ENCODE measurements at places on chromosomes 2 and 18. TPM values are rescaled to one million over a fixed set of nuclear protein-coding genes. Genes with fewer than 3 reads are reported as not detected.

The LINC00305 gene
- not detected for total RNA-seq

- peak; percentile 12 for DNase-seq
- H3K27me3 ChIP-seq = no peaks in the 10 kb centered on the region
- no peak overlapping the region for H3K4me3 ChIP-seq
- peaks cover 4% of the 10 kb centered on the region for H3K4me1 ChIP-seq
Measured at GRCh38 chr2:69514406-69514805, 77.2 kb upstream of the NFU1 start.

The GKN2 gene
- total RNA-seq = not detected

DNA sequence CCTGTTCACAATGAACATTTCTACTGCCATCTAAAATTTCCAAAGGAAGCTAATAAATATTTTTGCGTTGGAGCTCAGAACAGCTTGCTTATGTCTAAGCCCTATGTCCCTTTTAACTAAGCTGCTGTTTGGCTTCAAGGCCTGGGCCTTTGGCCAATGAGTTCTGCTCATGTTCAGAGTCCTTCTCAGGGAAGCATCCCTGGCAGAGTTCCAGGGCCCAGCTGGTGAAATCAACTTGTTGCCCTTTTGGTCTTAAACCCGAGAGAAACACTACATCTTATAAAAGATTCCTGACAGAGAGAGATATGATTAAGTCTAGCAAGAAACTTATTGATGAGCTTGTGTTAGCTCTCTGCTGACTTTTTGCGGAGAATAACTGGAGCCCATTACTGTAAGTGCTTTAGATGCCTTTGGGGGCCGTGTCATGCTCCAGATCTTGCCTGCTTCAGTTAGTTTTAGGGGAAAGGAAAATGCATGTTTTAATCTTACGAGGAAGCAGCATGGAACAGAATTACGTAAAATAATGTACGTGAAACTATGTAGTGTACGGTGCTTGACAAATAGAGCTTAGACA is 102.5 kb upstream of the NOSTRIN start:
- H3K36me3 ChIP-seq = no peaks in the 10 kb centered on the region
- H3K4me3 ChIP-seq = no peak overlapping the region
- no peak overlapping the region for H3K27ac ChIP-seq
- peak; percentile 70 for DNase-seq
- peaks cover 8% of the 10 kb centered on the region for H3K4me1 ChIP-seq
- no peaks in the 10 kb centered on the region for H3K27me3 ChIP-seq

GRCh38 chr2:196448407-196449079 is 191.0 kb upstream of the CCDC150 start:
- no peak overlapping the region for H3K4me3 ChIP-seq
- no peak for DNase-seq
- H3K4me1 ChIP-seq = no peaks in the 10 kb centered on the region
- H3K36me3 ChIP-seq = no peaks in the 10 kb centered on the region
- no peaks in the 10 kb centered on the region for H3K27me3 ChIP-seq

- no peaks in the 10 kb centered on the region for H3K36me3 ChIP-seq
- peaks cover 6% of the 10 kb centered on the region for H3K4me1 ChIP-seq
- no peak for DNase-seq
- no peak overlapping the region for H3K4me3 ChIP-seq
Measured at GRCh38 chr2:74538881-74539339, 9.2 kb downstream of the HTRA2 start.

The AKAIN1 gene
- not detected for total RNA-seq

- no peaks in the 10 kb centered on the region for H3K36me3 ChIP-seq
- no peak overlapping the region for H3K4me3 ChIP-seq
- DNase-seq = no peak
- H3K27me3 ChIP-seq = no peaks in the 10 kb centered on the region
Measured at GRCh38 chr18:23868136-23868785, 146.3 kb upstream of the TTC39C start.

GRCh38 chr18:63808125-63808524 is 32.9 kb downstream of the SERPINB7 start:
- H3K36me3 ChIP-seq = no peaks in the 10 kb centered on the region
- H3K27ac ChIP-seq = no peak overlapping the region
- DNase-seq = no peak
- no peak overlapping the region for H3K4me3 ChIP-seq

DNA sequence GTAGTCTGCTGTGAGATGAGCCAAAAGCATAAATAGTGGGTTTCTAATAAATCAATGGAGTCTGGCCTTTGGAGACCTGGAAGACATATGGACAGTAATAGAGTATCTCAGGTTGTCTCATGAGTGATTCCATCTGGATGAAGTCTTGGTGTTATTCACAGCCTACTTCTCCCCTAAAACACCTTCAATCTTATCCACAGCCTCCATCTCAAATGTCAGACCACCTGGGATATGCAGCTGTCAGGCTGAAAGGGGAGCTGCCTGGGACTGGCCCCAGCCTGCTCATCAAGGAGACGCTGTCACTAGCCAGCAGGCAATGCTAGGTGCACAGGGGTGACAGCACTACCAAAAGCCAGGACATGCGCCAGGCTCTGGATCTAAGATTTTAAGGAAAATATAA is 684.0 kb upstream of the ZEB2 start:
- H3K27ac ChIP-seq = no peak overlapping the region
- DNase-seq = no peak
- H3K36me3 ChIP-seq = no peaks in the 10 kb centered on the region

The TCF23 gene
- total RNA-seq = not detected

- H3K36me3 ChIP-seq = no peaks in the 10 kb centered on the region
- H3K4me3 ChIP-seq = no peak overlapping the region
- no peak for DNase-seq
- H3K27me3 ChIP-seq = no peaks in the 10 kb centered on the region
- no peak overlapping the region for H3K27ac ChIP-seq
Measured at GRCh38 chr18:9066358-9066757, 36.1 kb upstream of the NDUFV2 start.

- no peak overlapping the region for H3K27ac ChIP-seq
- DNase-seq = no peak
- no peak overlapping the region for H3K4me3 ChIP-seq
- no peaks in the 10 kb centered on the region for H3K27me3 ChIP-seq
Measured at GRCh38 chr2:208541989-208542464, 135.4 kb downstream of the PTH2R start.

The SCTR gene
- not detected for total RNA-seq

GRCh38 chr2:128832946-128833663 is 514.4 kb upstream of the HS6ST1 start:
- peaks cover 5% of the 10 kb centered on the region for H3K4me1 ChIP-seq
- H3K27ac ChIP-seq = no peak overlapping the region
- no peak overlapping the region for H3K4me3 ChIP-seq
- no peaks in the 10 kb centered on the region for H3K36me3 ChIP-seq
- H3K27me3 ChIP-seq = no peaks in the 10 kb centered on the region

- H3K4me3 ChIP-seq = no peak overlapping the region
- H3K4me1 ChIP-seq = no peaks in the 10 kb centered on the region
- no peaks in the 10 kb centered on the region for H3K27me3 ChIP-seq
Measured at GRCh38 chr2:232184346-232184745, 194.2 kb upstream of the ALPP start.

DNA sequence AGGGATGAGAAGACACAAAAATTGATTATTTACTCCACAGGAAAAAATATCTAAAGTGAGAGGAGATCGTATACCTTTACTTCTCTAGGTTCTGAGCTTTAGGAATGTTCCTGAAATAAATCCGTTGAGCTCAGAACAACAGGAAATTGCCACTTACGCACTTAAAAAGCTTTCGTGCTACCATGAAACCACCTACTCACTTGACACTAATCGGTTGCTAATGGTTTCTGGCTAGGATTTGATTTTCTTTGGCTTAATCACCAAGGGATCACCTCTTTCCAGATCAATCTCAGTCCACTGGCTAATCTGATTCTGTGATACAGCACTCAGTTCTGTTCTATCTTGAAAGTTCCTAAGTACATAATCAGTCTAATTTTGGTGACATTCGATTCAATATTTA is 419.6 kb downstream of the DLGAP1 start:
- H3K27me3 ChIP-seq = no peaks in the 10 kb centered on the region
- no peak overlapping the region for H3K27ac ChIP-seq
- H3K36me3 ChIP-seq = no peaks in the 10 kb centered on the region
- DNase-seq = no peak
- no peaks in the 10 kb centered on the region for H3K4me1 ChIP-seq

GRCh38 chr18:58546552-58546951 is 82.3 kb downstream of the ALPK2 start:
- no peak overlapping the region for H3K27ac ChIP-seq
- DNase-seq = no peak
- no peak overlapping the region for H3K4me3 ChIP-seq
- H3K27me3 ChIP-seq = no peaks in the 10 kb centered on the region

GRCh38 chr2:225400060-225400511 is 576 bp downstream of the NYAP2 start:
- H3K4me1 ChIP-seq = no peaks in the 10 kb centered on the region
- H3K36me3 ChIP-seq = no peaks in the 10 kb centered on the region
- DNase-seq = peak; percentile 55
- H3K27me3 ChIP-seq = no peaks in the 10 kb centered on the region
- H3K4me3 ChIP-seq = no peak overlapping the region

The GPR35 gene
- total RNA-seq = 1.3 TPM

DNA sequence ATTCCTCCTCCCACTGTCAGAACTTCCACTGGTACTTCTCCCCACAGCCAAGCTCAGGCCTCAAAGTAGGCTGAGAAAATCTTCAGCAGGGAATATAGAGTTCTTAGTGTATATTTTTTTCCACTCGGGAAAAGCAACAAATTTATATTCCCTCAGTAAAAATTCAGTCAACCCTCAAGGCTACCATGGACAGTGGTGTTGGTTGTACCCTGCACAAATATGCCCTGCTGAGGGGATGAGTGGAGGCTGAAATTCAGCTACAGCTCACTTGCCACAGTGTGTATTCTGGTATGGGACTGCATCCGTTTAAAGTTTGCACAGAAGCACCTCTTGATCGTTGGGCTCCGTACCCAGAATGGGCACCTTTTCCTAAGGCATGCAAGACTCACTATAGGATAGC is 90.8 kb upstream of the LGALSL start:
- no peak overlapping the region for H3K27ac ChIP-seq
- DNase-seq = no peak
- H3K4me1 ChIP-seq = no peaks in the 10 kb centered on the region
- H3K36me3 ChIP-seq = no peaks in the 10 kb centered on the region
- H3K4me3 ChIP-seq = no peak overlapping the region
